ENCODE measurements at places on chromosomes 2 and 18. TPM values are rescaled to one million over a fixed set of nuclear protein-coding genes. Genes with fewer than 3 reads are reported as not detected.
A peak's percentile ranks its signal among the peaks of the same experiment; 100 is the strongest.

The CCDC141 gene
- total RNA-seq, result not detected

The TSPYL6 gene
- total RNA-seq, result not detected

The ARHGAP15 gene
- total RNA-seq, result not detected

The FER1L5 gene
- 0.09 TPM for total RNA-seq

The PNKD gene
- 102 TPM for total RNA-seq

The POTEF gene
- not detected for total RNA-seq

The TBR1 gene
- total RNA-seq, result not detected

The ZAP70 gene
- total RNA-seq, result not detected

The SERPINB2 gene
- 0.73 TPM for total RNA-seq

The SERPINB4 gene
- total RNA-seq, result not detected

The RAB31 gene
- total RNA-seq, result 51.0 TPM

GRCh38 chr2:96550787-96551604 lies 14.4 kb downstream of the ARID5A start:
- no peak overlapping the region for H3K4me3 ChIP-seq
- no peak overlapping the region for H3K27ac ChIP-seq
- no peaks in the 10 kb centered on the region for H3K36me3 ChIP-seq
- DNase-seq, result no peak

- no peaks in the 10 kb centered on the region for H3K27me3 ChIP-seq
These were observed 181.2 kb downstream of the FAM124B start for GRCh38 chr2:224220586-224221255.

DNA sequence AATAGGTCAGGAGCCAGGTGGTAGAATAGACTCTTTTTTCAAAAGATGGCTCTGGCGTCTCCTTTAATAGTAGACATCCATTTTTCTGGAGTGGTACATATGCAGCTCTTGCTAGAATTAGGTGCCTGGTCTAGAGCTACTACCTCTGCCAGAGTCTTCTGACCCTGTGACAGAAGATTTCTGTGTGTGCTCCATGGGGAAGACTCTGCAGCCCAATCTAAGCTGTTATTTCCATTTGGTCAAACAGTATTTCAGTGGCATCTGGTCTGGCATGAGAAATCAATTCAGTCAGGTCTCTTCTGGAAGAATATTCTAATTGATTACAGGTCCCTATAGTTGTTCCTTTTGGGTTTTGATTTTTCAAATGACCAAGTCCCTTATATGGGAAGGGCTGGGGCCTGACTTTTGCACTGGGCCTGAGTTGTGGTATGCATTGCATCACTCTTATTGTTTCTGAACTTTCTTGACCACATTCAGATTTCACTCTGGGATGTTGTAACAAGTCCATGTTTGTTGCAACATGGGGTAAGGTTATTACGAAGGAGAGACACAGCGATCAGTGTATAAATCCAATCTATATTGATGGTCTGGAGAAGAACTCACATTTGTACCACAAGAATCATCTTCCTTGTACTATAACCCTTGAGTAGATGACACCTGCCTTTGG lies 12.1 kb downstream of the MXD1 start:
- peaks cover 19% of the 10 kb centered on the region for H3K4me1 ChIP-seq
- DNase-seq, result no peak
- H3K27ac ChIP-seq, result peak overlapping the region; percentile 58
- H3K4me3 ChIP-seq, result no peak overlapping the region
- no peaks in the 10 kb centered on the region for H3K27me3 ChIP-seq

DNA sequence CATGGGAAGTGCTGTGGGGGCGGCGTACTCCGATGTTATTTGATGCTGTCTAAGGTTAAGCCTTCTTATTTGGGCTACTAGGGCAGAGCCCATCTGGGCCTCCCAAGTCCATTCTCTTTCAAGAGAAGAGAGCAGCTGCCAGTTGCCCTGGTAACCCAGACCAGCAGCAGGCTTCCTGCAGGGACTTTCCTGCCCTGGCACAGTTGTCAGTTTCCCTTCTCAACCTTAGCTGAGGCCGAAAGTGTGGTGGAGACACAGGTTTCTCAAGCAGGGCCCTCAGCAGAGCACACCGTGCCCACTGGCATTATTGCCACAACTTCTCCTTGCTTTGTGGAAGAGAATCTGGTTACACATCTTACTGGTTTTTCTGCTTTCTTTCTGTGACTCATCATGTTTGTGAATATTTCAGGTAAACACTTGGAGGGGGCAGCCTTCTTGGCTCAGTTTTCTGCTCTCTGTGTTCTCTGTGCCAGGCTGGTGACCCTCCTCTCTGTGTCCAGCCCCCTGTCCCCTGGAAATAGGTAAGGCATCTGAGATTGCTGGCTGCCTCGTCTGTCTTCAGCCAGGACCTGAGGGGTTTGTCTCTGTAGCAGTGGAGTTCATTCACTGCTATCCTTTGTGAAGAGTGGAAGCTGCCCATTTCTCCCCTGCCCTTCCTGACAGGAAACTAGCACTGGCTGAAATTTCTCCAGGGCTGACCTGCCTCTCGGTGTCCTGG lies 111.0 kb downstream of the B3GNT2 start:
- H3K36me3 ChIP-seq, result no peaks in the 10 kb centered on the region
- H3K27ac ChIP-seq, result peak overlapping the region; percentile 99
- H3K4me3 ChIP-seq, result peak overlapping the region; percentile 46
- peaks cover 63% of the 10 kb centered on the region for H3K4me1 ChIP-seq

DNA sequence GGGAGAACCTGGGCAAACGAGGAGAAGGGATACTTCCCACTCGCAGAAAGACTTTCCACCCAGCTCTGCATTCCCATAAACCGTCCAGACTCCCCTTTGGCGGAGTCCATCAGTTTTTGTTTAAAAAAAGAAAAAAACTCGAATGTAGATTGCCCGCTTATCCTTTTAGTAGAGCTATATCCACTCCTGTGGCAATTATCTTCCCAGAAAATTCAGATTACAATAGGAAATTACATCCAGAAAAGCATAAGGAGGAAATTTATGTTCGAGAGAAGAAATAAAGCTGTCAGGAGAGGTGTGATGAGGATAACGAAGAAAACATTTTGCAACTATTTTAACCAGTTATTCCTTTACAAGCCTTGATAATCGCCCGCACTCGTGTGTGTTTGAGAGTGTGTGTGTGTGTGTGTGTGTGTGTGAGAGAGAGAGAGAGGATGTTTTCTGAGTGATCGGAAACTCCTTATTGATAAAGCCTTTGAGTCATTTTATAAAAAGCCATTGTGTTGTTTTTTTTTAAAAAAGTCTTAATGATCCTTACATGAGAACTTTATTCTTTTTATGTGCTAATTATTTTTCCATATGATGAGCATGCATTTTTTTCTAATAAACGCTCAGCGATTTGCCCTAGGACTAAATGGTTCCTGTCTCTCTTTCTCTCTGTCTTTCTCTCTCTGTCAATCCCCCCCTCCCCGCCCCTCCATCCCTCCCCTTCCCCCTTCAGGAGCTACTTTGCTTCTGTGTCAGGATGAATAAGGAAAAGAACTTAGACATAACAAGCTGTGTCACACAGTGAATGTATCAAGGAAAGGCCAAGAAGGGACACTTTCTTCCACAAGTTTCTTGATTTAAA lies 1.1 kb upstream of the PPP3R1 start:
- H3K4me1 ChIP-seq, result peaks cover 43% of the 10 kb centered on the region
- H3K4me3 ChIP-seq, result peak overlapping the region; percentile 96
- H3K36me3 ChIP-seq, result no peaks in the 10 kb centered on the region
- DNase-seq, result no peak
- no peaks in the 10 kb centered on the region for H3K27me3 ChIP-seq

- H3K36me3 ChIP-seq, result no peaks in the 10 kb centered on the region
- DNase-seq, result no peak
- no peak overlapping the region for H3K27ac ChIP-seq
- H3K4me3 ChIP-seq, result no peak overlapping the region
These were observed 78.7 kb downstream of the APOB start for GRCh38 chr2:20965221-20965620.

- H3K4me1 ChIP-seq, result no peaks in the 10 kb centered on the region
- H3K27ac ChIP-seq, result no peak overlapping the region
- H3K36me3 ChIP-seq, result no peaks in the 10 kb centered on the region
- H3K27me3 ChIP-seq, result peaks cover 55% of the 10 kb centered on the region
These were observed 370.5 kb downstream of the EIPR1 start for GRCh38 chr2:3007135-3007534.

- H3K36me3 ChIP-seq, result no peaks in the 10 kb centered on the region
- DNase-seq, result no peak
- H3K4me1 ChIP-seq, result peaks cover 16% of the 10 kb centered on the region
- H3K4me3 ChIP-seq, result no peak overlapping the region
- H3K27me3 ChIP-seq, result peaks cover 6% of the 10 kb centered on the region
These were observed 1.8 kb downstream of the SLC5A7 start for GRCh38 chr2:107988108-107988507.

- H3K27ac ChIP-seq, result no peak overlapping the region
- H3K4me1 ChIP-seq, result peaks cover 20% of the 10 kb centered on the region
- no peaks in the 10 kb centered on the region for H3K36me3 ChIP-seq
- no peaks in the 10 kb centered on the region for H3K27me3 ChIP-seq
- H3K4me3 ChIP-seq, result no peak overlapping the region
These were observed 84.0 kb upstream of the ACSL3 start for GRCh38 chr2:222776792-222777191.

DNA sequence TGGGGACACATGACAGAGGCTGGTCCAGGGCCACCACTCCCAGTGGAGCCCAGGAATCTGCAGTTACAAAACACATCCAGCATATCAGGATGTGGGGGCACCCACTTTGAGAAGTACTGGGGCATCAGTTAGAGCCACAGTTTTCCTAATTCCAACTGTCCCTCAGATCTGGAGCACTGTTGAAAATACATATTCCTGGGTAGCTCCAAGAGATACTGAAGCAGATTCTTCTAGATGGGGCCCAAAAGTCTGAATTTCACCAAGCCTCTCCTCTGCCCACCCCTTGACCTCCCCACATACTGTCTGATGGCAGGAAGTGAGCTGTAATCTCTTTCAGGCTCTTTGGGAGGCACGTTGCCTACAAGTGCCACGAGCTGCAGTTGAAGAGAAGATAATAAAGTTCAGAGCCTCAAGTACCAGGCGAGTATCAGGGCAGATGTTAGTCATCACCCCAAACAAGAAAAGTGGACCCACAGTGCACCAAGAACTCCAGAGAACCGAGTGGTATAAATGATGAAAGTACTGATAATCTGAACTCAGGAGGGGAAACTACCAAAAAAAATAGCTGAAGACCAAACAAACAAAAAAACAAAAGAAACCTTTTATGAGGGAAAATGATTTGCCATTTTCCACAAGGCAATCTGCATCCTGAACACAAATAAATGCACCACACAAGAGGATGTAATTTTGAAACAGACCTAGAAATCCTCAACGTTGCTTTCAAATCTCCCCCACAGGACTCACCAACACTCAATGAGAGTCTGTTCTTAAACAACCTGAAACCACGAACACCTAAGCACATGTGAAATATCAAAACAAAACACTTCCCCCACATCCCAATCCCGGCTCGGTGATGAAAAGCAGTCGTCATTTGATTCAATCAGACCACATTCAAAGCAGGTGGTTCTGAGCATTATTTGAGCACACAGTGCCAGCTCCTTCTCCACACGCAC lies 98.7 kb downstream of the TCF4 start:
- no peak for DNase-seq
- no peaks in the 10 kb centered on the region for H3K36me3 ChIP-seq
- H3K27me3 ChIP-seq, result no peaks in the 10 kb centered on the region
- no peak overlapping the region for H3K4me3 ChIP-seq
- H3K4me1 ChIP-seq, result no peaks in the 10 kb centered on the region
- no peak overlapping the region for H3K27ac ChIP-seq

GRCh38 chr2:71530641-71531332 lies 77.4 kb downstream of the DYSF start:
- no peaks in the 10 kb centered on the region for H3K36me3 ChIP-seq
- peak overlapping the region; percentile 29 for H3K27ac ChIP-seq
- H3K4me3 ChIP-seq, result no peak overlapping the region
- H3K27me3 ChIP-seq, result no peaks in the 10 kb centered on the region
- peak; percentile 22 for DNase-seq

DNA sequence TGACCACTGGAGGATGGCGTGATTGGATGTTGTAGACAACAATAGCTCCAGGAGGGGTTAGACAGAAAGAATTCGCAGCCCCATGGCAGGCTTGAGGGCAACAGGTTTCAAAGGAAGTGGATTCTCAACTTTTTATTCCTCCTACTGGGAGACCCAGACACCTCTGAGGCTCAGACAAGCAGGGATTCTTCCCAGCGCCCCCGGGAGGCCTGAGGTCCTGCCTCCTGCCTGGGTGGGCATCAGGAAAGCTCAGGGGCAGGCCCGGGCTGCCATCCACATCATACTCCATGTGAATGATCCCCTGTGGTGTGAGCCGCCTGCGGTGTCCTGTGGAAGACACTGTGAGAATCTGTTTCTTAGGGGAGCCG lies 203.5 kb downstream of the CYP26B1 start:
- no peaks in the 10 kb centered on the region for H3K36me3 ChIP-seq
- DNase-seq, result no peak
- no peak overlapping the region for H3K4me3 ChIP-seq
- peaks cover 9% of the 10 kb centered on the region for H3K4me1 ChIP-seq

- H3K27me3 ChIP-seq, result no peaks in the 10 kb centered on the region
- peaks cover 12% of the 10 kb centered on the region for H3K4me1 ChIP-seq
- no peak overlapping the region for H3K27ac ChIP-seq
- no peak overlapping the region for H3K4me3 ChIP-seq
- peak; percentile 66 for DNase-seq
These were observed 7.8 kb upstream of the RAB12 start for GRCh38 chr18:8601277-8602032.

DNA sequence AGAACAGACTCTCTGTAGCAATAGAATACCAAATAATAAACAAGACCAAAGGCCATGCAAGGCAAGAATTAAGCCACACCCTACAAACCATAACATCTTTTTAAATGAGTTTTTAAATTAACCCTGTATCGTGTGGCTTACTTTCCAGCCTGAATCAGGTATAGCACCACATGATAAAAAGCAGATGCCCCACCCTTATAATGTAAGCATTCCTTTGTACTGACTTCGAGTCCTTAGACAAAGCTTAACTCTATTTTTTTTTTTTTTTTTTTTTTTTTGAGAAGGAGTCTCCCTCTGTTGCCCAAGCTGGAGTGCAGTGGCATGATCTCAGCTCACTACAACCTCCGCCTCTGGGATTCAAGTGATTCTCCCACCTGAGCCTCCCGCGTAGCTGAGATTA lies 1.7 kb upstream of the C2orf42 start:
- H3K4me1 ChIP-seq, result peaks cover 16% of the 10 kb centered on the region
- no peaks in the 10 kb centered on the region for H3K36me3 ChIP-seq
- no peaks in the 10 kb centered on the region for H3K27me3 ChIP-seq
- DNase-seq, result peak; percentile 65
- H3K4me3 ChIP-seq, result no peak overlapping the region
- no peak overlapping the region for H3K27ac ChIP-seq

GRCh38 chr2:215421859-215422461 lies 13.9 kb downstream of the FN1 start:
- no peak overlapping the region for H3K4me3 ChIP-seq
- H3K4me1 ChIP-seq, result no peaks in the 10 kb centered on the region
- no peak for DNase-seq
- H3K36me3 ChIP-seq, result no peaks in the 10 kb centered on the region
- no peaks in the 10 kb centered on the region for H3K27me3 ChIP-seq

GRCh38 chr2:238159661-238160205 lies 963 bp downstream of the ERFE start:
- H3K4me3 ChIP-seq, result peak overlapping the region; percentile 62
- peaks cover 5% of the 10 kb centered on the region for H3K4me1 ChIP-seq
- H3K27ac ChIP-seq, result no peak overlapping the region
- H3K27me3 ChIP-seq, result no peaks in the 10 kb centered on the region
- no peaks in the 10 kb centered on the region for H3K36me3 ChIP-seq
- DNase-seq, result no peak

Data from PC-9 (cell line).